Tracheal epithelial cell (primary cell): ENCODE measurements at places on chromosomes 1 and 21. TPM values are rescaled to one million over a fixed set of nuclear protein-coding genes. Genes with fewer than 3 reads are reported as not detected.

SPRR2F gene
- total RNA-seq = not detected in 2 replicates

FCRL1 gene
- total RNA-seq = not detected in 2 replicates

TMEM200B gene
- 2.8 and 2.9 TPM in 2 replicates for total RNA-seq

ADORA3 gene
- not detected in 2 replicates for total RNA-seq
